IMR-90 (cell line): ENCODE measurements at places on chromosomes 6 and 20. TPM values are rescaled to one million over a fixed set of nuclear protein-coding genes. Genes with fewer than 3 reads are reported as not detected.

- DNase-seq = no peak
Measured at GRCh38 chr20:356745-357144, 9.8 kb downstream of the NRSN2 start.

- no peak for DNase-seq
Measured at GRCh38 chr20:23092384-23092756, 6.2 kb upstream of the CD93 start.

GRCh38 chr20:52921340-52921739 is 50.8 kb upstream of the TSHZ2 start:
- no peak for DNase-seq

GRCh38 chr20:23010096-23010495 is 25.0 kb upstream of the SSTR4 start:
- DNase-seq = no peak

DNA sequence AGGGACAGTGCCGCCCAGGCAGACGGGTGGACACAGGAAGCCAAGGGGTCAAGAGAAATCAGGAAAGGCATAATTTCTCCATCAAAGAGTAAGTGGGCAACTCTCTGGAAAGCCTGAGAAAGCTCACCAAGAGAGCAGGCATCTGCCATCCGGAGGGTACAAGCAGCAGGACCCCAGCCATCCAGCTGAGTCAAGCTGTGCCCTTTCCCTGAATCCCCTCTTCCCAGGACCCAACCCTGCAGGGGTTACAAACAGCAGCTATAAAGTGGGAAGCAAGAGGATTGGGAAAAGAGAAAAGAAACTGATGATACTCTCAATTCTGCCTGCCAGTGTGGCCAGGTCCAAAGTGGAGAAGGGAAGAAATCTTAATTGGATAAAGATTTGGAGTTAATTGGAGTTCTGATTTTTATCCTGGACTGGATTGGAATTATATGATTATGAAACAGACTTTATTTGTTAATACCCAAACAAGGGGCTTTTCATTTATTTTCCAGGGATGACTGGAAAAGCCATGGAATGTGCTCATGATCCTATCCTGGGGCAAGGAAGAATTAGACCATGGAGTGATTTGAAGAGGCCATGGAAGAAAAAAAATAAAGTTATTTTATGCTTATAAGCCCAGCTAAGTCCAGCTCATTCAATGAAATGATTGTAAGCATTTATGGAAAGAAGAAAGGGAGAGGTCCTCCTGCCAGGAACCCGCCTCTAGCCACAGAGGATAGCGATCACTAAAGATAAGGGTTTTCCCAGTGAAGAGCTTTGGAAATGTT is 34.9 kb downstream of the NHLRC1 start:
- DNase-seq = no peak

- no peak for DNase-seq
Measured at GRCh38 chr6:40331545-40331944, 255.6 kb downstream of the LRFN2 start.

GRCh38 chr6:133504761-133505160 is 263.6 kb downstream of the EYA4 start:
- no peak for DNase-seq

Gene C6orf163
- total RNA-seq = 0.90 and 1.7 TPM in 2 replicates

Gene BMP5
- total RNA-seq = under 0.01 TPM in 2 replicates

- DNase-seq = peak; percentile 93
Measured at GRCh38 chr20:4544765-4545164, 176.9 kb upstream of the PRND start.

Gene KIF6
- under 0.01 TPM in 1 of 2 replicates, not detected in the other for total RNA-seq

DNA sequence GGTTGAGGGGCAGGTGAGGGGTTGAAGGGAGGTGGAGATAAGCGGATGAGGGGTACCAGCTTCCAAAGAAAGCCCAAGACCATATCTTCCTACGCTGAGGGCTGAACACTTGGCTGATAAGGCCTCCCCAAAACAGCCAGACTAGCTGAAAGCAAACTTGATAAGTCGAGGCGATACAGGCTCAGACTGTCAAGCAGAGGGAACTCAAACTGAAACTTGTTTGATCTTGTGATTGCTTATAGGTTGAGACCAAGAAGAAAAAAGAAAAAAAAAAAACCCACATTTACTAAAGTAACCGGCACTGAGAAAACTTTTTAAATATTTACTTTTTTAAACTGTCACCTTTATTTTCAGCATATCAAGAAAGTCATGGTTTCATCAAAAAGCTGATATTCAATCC is 73.6 kb downstream of the TRERF1 start:
- no peak for DNase-seq

GRCh38 chr6:27797960-27798359 is 114.2 kb downstream of the OR2B2 start:
- no peak for DNase-seq

- peak; percentile 92 for DNase-seq
Measured at GRCh38 chr6:149077208-149077607, 240.3 kb upstream of the TAB2 start.

DNA sequence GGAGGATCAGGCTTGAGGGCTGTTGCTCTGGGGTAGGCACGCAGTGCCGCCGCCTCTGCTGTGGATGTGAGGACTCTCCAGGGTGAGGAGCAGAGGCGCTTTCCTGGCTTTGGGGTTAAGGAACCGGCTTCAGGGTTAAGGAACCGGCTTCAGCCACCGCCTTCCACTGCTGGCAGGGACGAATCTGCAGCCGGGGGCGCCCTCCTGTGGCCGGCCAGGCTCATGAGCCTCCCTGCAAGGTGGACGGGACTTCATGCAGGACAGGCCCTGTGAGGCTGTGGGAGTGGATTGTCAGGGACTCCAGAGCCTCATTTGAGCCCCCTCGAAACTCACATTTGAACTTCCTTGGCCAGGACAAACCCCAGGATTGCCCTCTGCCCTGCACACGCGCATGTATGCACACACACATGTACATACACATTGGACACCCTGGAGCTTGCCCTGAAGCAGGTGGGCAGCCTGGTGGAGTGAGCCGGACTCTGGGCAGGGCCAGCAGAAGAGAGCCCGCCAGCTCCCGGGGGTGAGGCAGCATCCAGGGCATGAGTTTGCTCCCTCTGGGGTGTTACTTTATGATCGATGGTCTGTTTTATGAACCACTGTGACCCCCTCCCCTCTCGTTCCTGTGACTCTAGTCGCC is 146.9 kb downstream of the PHACTR3 start:
- peak; percentile 24 for DNase-seq

Gene SNAI1
- total RNA-seq = 0.54 and 0.83 TPM in 2 replicates

DNA sequence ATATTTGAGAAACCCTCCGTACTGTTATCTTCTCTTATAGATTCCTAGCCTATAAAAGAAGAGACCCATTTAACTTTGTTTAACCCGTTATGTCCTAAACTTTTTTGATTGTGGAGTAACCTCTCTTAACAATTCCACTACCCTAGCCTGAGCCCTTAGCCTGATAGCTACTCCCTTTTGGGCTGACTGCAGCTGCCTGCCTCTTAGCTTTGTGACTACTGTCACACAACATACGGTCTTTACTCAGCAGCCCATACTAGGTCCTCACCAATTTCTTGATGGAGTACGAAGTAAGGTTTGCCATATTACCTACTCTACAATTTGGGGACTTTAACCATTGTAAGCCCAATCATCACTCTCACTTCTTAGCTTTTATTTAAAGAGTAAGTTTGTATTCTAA is 72.7 kb downstream of the QRSL1 start:
- DNase-seq = no peak

DNA sequence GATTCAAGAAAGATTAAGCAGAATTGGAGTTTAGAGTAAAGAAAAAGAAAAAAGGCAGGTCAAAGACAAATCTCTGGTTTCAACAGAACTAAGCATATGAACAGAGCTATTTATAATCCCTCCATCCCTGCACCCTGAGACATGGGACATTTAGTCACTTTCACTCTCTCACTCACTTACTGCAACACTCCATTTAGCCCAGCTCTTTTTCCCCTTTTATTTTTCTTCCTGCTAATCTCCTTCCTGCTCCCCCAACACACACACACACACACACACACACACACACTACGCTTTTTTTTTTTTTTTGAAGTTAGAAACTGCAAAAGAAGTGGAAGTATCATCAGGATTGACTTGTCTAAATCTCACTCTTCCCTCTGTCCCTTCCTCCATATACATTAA is 45.1 kb upstream of the TBC1D7 start:
- DNase-seq = peak; percentile 22

- DNase-seq = no peak
Measured at GRCh38 chr20:50848341-50848808, 53.5 kb downstream of the BCAS4 start.

Gene EPHA7
- not detected in 2 replicates for total RNA-seq

- DNase-seq = peak; percentile 79
Measured at GRCh38 chr6:11810039-11810541, 31.5 kb upstream of the ADTRP start.

Gene DOK5
- total RNA-seq = 3.9 and 4.2 TPM in 2 replicates

DNA sequence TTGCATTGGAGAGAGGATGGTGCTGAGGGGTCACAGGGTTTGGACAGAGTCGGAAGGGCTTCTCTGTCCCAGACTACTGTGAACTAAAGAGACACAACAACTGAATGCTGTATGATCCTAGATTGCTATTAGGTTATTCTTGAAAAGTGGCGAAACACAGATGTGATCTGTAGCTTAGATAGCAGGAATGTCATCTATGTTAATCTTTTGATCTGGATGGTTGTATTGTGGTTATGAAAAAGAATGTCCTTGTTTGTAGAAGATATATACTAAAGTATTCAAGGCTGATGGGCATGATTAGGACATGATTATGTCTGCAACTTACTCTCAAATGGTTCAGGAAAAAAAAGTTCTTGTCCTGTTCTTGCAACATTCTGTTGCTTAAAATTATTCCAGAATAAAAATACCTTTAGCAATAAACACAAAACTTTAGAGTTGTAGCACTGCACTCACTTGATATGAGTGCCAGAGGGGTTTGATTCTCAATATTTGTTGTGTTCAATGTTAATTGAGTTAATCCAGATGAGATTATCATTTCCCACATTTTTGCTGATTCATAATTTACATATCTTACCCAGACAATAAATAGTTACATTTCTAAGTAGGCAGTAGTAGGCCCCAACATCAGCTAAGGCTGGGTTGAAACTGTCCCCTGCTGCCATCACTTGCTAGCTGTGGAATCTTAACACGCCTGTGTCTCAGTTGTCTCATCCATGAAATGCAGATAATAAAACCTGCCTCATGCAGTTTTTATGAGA is 645.2 kb downstream of the KIF16B start:
- DNase-seq = no peak

DNA sequence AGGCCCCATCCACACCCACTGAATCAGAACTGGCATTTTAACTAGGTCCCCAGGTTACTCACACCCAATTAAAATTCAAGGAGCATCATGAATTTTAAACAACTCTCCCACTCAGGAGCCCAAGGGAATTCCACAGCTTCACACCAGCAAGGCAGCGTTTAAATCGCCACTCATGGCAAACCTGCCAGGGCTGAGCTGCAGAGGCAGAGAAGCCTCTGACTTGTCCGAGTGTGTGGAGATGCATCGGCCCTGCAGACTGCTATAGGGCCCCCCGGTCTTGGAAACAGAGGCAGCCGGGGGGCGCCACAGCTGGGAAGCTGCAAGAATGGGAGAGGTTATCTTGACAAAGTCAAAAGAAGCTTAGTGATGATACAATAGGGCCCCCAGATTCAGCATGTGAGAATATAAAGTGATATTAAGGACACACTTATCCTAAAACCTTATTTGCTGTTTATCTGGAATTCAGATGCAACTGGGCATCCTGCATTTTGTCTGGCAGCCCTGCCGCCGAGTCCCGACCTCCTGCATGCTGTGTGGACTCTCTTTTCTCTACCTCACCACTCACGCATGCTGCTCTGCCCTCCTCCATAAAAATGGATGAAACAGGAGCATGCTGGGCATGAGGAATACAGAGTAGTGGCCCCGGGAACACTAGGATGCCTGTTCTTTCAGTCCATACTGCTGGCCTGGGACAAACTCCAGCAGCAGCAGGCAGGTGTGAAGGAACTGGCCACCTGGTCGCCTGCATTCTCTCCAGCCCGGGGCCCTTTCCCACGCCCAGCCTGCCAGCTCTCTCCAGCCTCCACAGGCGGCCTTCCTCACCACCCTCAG is 126.1 kb downstream of the PXDC1 start:
- DNase-seq = no peak

Gene OR2J3
- not detected in 2 replicates for total RNA-seq

GRCh38 chr6:131003488-131004386 is 59.3 kb downstream of the EPB41L2 start:
- no peak for DNase-seq

Gene OOEP
- total RNA-seq = not detected in 2 replicates

- no peak for DNase-seq
Measured at GRCh38 chr6:91149956-91150705, 563.3 kb upstream of the MAP3K7 start.

- DNase-seq = peak; percentile 32
Measured at GRCh38 chr6:33761922-33762629, 15.4 kb upstream of the IP6K3 start.

Gene LST1
- total RNA-seq = not detected in 2 replicates

Gene EFCAB8
- total RNA-seq = not detected in 2 replicates

DNA sequence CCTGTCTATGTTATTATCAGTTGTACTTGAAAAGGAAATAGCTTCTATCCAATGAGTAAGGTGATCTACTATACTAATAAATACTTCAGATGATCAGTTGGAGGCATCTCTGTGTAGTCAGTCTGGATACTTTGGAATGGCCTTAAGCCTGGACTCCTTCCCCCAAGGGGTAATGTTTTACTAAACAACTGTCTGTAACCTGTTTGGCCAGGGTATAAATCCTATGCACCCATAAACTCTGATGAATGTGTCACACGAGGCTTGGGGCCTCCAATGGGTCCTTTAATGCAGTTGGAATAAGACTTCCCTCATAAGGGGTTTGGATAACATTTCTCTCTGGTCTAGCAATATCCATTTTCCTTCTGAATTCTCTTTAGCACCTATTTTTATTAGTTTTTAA is 19.5 kb upstream of the SLC52A3 start:
- no peak for DNase-seq

DNA sequence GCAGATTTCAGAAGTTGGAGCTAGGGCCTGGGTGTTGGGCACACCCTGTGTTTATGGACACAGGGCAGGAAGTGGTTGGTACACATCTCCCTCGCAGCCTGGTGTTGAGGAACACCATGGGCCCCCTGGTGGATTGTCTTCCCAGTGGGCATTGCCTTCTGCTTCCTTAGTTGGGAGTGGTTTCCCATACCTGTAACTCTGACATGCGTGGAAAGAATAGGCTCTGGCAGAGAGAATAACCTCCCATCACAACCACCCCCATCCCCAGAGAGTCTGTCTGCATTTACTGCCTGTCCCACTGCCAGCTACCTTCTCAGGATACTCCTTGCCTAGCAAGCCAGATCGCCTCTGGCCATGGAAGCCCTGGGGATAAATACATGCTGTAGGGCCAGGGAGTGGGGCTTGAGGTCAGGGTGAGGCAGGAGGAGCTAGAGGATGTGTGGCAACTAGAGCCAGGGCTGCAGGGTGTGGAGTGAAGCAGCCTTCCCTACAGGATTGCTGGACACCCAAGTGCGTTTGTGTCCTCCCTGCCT is 14.7 kb downstream of the LRRC73 start:
- DNase-seq = no peak
